Muscle of back (tissue), 13 donors: ENCODE measurements at places on chromosomes 3 and 15.

DNA sequence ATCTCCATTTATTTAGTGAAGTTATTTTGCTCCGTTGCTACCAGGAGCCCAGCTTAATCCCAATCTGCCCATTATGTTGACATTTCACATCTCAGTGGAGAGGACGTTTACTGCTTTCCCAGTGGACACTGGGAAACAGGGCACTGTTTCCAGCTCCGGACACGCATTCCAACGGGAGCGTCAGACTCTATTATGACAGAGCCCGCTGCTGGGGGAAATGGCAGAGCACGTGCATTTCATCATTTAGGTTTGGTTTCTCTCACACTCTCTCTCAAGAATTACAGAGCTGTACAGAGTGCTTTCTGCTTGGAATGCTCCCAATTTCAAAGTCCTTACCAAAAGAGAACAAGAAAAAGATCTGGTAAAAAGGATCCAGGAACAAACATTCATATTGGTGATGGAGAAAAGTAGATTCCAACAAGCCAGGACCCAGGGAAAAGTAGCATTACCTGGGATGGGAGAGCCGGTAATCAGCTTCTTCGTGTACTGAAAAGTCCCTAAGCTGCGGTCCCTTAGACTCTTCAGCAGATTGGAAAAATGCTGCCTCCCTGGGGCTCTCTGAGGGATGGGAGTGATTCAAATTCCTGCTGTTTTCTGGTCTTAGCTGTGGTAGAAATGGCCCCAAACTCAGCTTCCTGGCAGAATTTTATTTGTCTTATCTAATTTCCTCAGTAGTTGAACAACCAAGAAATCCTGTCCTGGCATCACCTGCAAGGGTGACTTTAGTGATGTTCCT lies 136.0 kb upstream of the THBS1 start:
- DNase-seq: no peak

DNA sequence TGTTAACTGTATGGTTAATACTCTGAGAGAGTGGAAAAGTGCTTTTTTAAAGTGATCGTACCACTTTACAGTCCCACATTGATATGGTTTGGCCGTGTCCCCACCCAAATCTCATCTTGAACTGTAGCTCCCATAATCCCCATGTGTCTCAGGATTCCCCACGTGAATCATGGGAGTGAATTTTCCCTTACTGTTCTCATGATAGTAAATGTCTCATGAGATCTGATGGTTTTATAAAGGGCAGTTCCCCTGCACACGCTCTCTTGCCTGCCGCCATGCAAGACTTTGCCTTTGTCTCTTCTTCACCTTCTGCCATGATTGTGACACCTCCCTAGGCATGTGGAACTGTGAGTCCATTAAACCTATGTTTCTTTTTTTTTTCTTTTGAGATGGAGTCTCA lies 109.2 kb downstream of the TCF12 start:
- no peak for DNase-seq

- no peak for DNase-seq
These were observed 267.0 kb downstream of the ZMAT3 start for GRCh38 chr3:178804606-178805005.

- no peak for DNase-seq
These were observed 27.9 kb downstream of the MED12L start for GRCh38 chr3:151113343-151113742.

- no peak for DNase-seq
These were observed 2.8 kb upstream of the CPNE4 start for GRCh38 chr3:132037581-132037980.

DNA sequence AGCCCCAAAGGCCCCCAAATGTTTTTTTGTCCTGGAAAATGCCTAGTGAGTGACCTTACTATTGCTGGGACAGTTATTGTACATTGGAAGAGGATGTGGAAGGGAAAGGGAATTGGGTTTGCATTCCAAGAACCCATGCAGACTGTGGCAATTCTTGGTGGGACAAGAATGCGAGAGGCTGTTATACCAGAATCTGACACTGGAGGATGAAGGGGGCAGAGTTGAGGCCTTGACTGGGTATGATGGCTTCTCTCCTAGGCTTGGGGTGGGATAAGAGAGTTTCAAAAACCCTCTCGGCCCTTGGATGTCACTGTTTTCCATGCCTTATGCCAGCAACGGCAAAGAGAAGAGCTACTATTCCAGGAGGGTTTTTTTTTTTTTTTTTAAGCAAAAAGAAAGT lies 25.3 kb downstream of the IL16 start:
- no peak for DNase-seq

DNA sequence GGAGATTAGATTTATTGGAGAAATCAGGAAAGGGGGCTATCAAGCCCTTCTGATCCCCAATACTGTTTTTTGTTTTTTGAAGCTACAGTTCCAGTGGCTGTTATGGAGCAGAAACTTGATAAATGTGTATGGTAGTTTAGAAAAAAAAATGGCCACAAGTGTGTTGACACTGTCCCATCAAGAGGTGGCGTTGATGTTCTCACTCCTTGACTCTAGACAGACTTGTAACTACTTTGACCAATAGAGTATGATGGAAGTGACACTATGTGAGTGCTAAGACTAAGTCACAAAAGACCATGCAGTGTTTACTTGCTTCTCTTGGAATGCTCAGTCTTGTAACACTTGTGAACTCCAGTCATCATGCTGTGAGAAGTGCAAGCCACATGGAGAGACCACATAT lies 356.7 kb downstream of the PDCD6IP start:
- no peak for DNase-seq

GRCh38 chr15:74375303-74375693 lies 7.9 kb upstream of the CYP11A1 start:
- peak; percentile 84 for DNase-seq

DNA sequence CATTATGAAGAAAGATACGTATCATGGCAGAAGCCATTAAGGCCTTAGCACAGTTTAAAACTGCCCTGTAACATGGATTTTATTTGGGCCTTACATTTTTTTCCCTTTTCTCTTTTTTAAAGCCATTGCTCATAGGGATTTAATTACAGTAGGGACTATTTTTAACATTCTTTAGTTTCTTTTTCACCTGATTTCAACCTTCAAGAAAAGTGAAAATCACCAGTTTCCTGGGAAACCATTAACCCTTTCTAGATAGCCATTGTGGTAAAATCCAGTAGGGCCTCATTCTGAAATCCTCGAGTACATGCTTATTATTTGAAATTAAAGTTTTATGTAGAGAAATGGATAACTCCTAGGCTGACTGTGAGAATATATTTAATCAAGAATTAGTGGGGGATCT lies 3.1 kb downstream of the SPRED1 start:
- DNase-seq: no peak

- no peak for DNase-seq
These were observed 134.6 kb upstream of the KBTBD8 start for GRCh38 chr3:66863205-66864111.

- no peak for DNase-seq
These were observed 48.3 kb upstream of the TRIM42 start for GRCh38 chr3:140629357-140630137.

- no peak for DNase-seq
These were observed 241.6 kb downstream of the GAP43 start for GRCh38 chr3:115864911-115865310.

DNA sequence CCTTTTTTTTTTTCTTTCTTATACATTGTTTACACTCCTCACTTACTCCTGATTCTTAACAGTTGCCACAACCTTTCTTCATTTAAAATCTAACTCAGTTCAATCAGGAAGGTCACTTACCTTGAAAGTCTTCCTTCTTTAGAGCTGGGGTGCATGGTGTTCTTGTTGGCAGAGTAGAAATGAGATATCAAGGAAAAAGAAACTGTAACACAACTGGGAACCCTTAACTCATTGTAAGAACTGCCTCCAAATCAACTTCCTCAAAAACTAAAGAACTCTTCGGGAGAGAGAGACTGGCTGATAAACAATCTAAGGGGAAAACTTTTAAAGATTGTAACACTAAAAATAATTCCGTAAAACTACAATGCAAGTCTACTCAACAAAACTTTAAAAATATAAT lies 1.4 kb upstream of the APPL1 start:
- no peak for DNase-seq

GRCh38 chr15:94930960-94931359 lies 699.6 kb downstream of the MCTP2 start:
- no peak for DNase-seq

GRCh38 chr3:177196008-177196455 lies 1.2 kb downstream of the TBL1XR1 start:
- DNase-seq: peak; percentile 50

DNA sequence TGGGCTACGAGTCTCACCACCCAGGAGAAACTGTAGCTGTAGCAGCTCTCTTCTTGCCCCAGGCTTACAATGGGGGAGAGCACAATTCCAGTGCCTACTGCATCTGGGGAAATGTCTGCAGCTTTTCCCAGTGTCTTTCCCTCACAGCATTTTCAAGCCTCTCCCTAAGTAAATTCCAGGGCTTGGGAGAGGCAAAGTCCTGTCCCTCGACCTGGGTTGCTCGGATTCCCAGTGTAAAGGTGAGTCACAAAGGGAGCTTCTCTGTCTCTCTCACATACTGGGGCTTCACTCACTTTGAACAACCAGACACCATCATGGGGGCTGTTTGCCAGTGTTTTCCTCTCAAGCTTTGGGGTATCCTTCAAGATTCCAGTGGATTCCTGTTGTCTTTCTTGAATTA lies 689.4 kb upstream of the NAALADL2 start:
- no peak for DNase-seq

- peak; percentile 11 for DNase-seq
These were observed 15.0 kb downstream of the RNF111 start for GRCh38 chr15:59002418-59002859.

GRCh38 chr15:72782274-72783003 lies 1.1 kb downstream of the ADPGK start:
- no peak for DNase-seq

- no peak for DNase-seq
These were observed 183.6 kb downstream of the KCNH8 start for GRCh38 chr3:19331931-19332330.

DNA sequence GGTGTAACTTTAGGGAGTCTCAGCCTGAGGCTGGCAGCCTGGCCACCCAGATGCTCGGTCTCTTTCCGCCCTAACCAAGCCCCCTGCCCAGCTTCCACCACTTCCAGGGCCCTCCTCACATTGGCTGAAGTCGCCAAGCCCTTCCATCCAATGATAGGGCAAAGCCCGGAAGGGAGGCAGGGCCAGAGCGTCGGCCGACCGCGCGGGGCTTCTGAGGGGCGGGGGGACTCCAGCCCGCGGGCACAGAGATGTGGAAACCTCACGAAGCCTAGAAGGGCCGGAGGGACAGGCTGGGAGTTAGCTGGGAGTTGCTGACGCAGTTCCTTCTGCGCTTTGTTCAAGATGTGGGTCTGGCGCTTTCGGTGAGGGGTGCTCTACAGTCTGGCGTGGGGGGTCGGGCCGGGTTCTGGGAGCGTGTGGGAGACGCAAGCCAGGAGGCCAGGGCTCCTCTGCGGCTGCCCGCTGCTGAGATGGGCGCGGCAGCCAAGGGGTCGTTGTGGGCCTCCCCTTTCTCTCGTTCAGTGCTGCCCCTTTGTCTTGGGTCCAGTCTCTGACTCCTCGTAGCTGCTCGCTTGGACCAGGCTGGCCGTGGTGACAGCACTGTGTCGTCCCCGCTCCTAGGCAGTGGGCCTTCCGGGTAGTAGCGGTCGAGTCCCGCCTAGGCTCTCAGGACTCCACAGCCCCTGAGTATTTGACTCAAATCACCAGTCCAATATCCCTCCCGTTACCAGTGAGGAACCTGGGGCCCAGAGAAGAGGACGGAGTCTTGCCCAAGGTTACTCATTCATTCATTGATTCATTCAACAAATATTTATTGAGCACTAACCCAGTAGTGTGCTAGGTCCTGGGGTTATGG lies at the start of gene ZNF660:
TSS of gene ZNF660 (plus strand) at position 319 of the 856 bp plus-strand sequence. CDS start 9,230 bp downstream, outside the sequence.
- DNase-seq: peak; percentile 78

- DNase-seq: no peak
These were observed 61.0 kb downstream of the C3orf80 start for GRCh38 chr3:160286231-160286630.

DNA sequence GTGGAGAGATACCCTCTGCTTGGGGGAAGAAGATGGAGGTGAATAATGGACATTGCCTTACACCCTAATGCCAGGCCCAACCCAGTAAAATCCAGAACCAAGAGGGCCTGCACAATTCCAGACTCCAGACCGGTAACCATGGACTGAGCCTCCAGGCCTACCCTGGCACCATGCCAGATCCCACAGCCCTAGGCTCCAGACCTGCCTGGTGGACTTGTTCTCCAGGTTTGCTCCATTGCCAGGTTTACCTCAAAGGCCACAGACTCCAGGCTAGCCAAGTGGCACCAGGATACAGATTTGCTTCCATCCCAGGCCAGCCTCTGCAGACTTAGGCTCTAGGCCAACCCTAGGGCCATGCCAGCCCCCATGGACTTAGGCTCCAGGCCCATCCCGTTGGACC lies 14.0 kb downstream of the PLCH1 start:
- DNase-seq: no peak

GRCh38 chr3:196968233-196969133 lies at the start of gene PIGZ:
Gene PIGZ, minus strand, starts transcription at chr3:196968833. Its CDS starts 16,802 bp downstream, at chr3:196952031.
- DNase-seq: peak; percentile 60
